Kidney (tissue), 22 donors: ENCODE measurements at places on chromosomes 6 and 20. TPM values are rescaled to one million over a fixed set of nuclear protein-coding genes. Genes with fewer than 3 reads are reported as not detected.

- DNase-seq = no peak
These were observed 17.3 kb upstream of the MCUR1 start for GRCh38 chr6:13831615-13832014.

Gene CAGE1
- polyA plus RNA-seq = not detected

Gene HLA-C
- polyA plus RNA-seq = 433 TPM

DNA sequence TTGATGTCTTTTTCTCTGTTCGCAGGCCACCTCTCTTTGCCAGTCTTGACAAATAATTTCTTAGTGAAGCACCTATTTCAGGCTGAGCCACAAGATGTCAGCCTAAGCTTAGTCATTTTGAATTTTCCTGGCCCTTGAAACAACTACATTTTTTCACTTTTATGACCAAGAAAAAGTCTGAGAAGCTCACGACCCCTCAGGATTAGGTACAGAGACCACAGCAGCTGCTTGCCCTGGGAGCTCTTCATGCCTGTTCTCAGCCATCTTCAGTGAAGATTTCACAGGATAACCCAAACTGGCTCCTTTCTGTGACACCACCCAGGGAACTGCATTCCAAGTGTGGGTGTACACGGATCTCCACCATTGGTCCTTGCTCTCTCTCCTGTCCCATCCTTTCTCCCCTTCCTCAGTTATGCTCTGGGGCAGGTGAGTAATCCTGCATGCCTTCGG is 38.4 kb upstream of the SPTLC3 start:
- peak; percentile 71 for DNase-seq

GRCh38 chr6:39075010-39075686 is 26.6 kb downstream of the GLP1R start:
- no peak for DNase-seq

DNA sequence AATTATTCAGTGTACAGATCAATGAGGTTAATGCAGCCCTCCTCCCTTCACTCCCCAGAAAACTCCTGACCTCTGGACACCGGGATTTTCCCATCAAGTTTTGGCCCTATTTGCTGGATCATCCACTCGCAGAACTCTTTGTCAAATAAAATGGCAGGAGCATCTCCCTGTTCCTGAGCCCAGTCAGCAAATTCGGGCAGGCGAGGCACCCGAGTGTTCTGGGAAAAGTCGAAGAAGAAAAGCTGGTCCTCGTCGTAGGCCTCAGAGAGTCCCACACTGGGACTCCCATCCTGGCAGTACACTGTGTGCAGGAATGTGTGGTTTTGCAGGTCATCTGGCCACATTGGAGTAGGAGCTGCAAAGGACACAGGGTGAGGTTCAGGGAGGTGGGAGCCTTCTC is 2.4 kb downstream of the HLA-DMA start:
- DNase-seq = no peak

DNA sequence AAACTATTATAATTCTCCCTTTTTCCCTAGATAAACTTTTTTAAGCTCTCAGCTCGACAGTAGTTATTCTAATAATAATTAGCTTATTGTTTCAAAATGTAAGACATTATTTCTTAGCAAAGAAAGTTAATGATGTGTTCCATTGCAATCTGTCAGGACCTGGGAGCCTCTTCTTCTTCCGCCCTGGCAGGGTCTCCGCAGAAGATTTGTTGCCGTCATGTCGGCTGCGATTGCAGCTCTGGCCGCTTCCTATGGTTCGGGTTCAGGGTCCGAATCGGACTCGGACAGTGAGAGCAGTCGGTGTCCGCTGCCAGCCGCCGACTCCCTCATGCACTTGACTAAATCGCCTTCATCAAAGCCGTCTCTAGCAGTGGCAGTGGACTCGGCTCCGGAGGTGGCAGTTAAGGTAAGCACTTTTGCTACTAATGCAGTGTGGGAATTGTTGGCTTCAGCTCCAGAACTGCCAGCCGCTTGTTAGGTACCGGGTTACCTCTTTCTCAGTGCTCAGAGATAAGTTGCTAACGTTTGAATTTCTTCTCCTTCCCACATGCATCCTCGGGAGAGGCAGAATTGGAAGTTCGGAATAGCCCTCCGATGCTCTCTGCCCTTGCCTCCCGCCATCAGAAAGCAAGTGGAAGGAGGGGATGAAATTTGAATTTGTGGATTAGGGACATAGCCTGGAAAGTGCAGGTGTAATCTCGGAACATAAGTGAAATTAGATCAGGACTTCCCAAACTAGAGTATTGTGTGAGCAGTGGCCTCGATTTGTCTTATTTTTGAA is at the start of gene CDC40:
CDC40 (plus strand) TSS at position 200 of the 781 bp plus-strand sequence; CDS start at position 218, 18 bp downstream.
- no peak for DNase-seq
